ENCODE measurements at places on chromosomes 13 and 19.

DNA sequence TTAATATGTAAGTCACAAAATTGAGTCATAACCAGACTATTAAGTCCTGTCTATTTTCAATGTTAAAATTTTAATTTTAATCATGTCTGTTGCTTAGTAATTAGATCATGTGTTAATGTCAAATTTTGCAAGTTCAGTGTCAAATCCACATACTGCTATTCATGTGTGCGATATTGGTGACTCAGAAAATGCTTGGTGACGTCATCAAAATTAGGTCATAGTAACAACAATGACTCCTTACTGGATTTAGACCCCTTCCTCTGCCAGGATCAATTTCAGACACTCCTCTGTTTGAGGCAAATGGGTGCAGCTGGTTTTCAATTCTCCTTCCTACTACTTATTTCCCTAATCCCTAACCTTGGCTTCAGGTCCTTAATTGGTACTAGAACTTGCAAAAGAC lies 1394.3 kb upstream of the SLC10A2 start:
- no peak for DNase-seq

GRCh38 chr19:51121257-51121656 lies 3.4 kb upstream of the SIGLEC9 start:
- no peak for DNase-seq

- peak; percentile 16 for DNase-seq
Measured at GRCh38 chr13:45575830-45576180, 39.7 kb downstream of the ERICH6B start.

DNA sequence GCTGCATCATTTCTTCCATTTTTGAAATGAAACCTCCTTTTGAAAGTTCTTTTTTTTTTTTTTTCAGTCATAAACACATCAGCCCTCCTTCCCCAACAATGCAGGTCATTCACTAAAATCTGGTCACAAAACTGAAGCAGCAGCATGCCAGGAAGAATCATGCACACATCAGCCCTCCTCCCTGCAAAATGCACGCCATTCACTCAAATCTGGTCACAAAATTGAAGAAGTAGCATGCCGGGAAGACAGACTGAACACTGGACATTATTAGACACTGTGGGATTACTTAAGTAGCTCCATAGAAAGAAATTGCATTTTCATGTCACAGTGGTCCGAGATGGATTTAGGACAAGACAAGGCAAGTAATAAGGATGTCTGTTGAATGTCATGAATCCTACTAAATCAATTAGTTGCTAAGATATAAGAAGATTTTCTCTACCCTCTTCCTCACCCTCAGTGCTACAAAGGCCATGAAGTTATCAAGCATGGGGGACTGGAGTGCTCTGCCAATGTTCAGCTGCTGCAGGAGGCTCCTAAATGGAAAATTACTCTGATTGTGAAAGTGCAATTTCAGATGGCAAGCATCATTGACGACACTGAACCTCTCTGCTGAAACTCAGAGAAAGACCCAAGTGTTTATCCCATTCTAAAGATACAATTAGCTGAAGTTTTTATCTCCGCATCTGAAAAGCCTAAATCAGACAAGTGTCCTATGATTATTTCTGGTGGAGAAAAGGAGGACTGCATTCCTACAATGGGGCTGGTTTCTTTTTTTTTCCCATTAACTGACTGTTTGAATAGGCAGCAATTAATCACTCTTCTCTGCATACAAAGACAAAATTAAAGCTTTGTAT lies 913.2 kb downstream of the DIAPH3 start:
- no peak for DNase-seq

GRCh38 chr19:13055213-13056051 lies 47.2 kb downstream of the LYL1 start:
- DNase-seq, result no peak

- DNase-seq, result no peak
Measured at GRCh38 chr13:113442354-113442984, 10.8 kb downstream of the ADPRHL1 start.

GRCh38 chr19:50932018-50932689 lies 20.7 kb downstream of the KLK5 start:
- DNase-seq, result no peak

DNA sequence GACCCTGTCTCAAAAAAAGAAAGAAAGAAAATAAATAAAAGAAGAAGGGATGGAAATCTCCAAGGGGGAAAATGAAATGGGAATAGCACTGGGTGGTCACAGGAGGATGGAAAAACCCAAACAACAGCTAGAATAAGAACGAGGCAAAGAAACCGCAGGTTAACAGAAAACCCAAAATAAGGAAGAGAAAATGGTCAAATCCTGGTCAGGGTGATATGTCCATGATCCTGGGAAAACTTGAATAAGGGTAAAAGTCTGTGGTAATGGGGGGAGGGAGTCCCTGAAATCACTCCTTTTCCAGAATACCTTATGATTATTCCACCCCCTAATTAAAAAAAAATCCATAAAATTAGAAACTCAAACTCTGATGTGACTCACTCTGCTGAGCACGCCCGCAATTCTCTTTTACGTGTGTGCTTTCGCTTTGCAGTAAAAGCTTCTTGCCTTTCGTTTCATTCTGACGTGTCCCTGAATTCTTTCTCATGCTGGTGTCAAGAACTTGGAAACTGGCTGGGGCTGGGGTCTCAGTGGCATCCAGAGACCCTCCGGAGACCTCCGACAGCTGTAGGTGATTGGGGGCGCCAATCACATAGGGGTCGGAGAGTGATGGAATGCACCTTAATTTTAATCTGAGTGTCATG lies 4.3 kb upstream of the NAXD start:
- no peak for DNase-seq

- no peak for DNase-seq
Measured at GRCh38 chr13:93561576-93562225, 335.1 kb downstream of the GPC6 start.

DNA sequence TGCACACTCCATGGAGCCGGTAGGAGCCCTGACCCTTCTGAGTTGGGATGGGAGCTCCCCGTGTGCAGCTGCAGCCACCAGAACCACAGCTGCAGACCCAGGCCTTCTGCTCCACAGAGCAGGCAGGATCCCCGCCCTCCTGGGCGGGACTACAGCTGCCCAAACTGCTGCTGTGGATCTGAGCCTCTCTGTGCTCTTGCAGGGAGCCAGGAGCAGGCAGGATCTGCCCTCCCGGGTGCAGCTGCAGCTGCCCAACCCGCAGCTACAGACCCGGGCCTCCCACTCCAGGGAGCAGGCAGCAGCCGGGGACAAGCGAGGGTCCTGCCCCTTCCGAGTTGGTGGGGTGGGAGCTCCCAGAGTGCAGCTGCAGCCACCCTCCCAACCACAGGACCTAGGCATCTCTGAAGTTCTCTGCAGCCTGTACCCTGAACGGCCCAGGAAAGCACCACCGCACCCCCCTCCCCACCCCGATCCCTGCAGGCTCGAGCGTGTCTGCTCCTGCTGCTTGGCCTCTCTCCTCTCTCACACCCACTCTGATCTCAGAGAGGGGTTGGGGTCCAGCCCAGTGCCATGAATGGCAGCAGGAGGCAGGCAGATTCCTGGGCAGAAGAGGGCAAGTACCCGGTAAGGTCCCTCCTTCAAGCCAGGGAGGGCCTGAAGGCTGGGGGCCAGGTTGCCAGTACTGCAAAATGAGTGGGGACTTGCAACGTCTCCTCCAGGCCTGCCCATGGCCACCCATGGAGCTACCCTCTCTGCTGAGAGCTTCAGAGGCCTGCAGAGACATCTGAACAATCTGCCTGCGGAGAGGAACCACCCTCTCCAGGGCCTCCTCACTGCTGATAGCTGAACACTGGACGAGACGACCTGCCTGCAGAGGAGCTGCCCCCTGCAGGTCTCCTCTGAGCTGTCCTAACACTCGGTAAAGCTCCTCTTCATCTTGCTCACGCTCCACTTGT lies 16.4 kb upstream of the EMP3 start:
- DNase-seq, result no peak

DNA sequence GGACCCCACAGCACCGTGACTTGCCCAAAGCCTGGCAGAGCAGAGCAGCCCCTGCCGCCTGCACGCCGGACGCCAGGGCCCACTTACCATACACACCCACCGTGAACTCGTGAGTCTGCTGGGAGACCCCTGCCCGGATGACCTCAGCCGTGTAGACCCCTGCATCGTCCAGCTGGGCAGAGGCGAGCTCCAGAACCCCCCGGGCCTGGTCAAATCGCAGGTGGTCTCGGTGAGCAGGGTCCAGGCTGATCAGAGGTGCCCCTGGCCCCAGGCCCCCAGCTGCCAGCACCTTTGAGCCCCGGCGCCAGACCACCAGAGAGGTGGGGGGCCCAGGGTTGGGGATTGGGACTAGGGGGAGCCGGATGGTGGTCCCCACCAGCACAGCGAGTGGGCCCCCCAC lies 873 bp downstream of the VSIG10L start:
- DNase-seq, result no peak

DNA sequence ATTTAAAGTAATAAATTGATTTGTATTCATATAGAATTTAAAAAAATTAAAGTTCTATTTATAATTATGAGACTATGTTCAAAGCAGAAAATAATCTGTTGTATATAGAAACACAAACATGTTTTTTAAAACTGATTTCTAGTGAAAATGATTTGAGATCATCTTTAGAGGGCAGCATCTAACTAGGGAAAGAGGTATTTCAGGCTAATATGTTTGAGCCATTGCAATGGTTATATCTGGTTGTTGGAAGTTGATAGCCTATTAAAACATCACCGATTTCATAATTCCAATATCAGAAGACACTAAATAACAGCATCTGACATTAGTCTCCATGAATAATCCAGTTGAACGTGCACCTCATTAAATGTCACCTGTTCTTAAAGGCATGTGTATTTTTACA lies 79.8 kb upstream of the SLITRK6 start:
- DNase-seq, result no peak

DNA sequence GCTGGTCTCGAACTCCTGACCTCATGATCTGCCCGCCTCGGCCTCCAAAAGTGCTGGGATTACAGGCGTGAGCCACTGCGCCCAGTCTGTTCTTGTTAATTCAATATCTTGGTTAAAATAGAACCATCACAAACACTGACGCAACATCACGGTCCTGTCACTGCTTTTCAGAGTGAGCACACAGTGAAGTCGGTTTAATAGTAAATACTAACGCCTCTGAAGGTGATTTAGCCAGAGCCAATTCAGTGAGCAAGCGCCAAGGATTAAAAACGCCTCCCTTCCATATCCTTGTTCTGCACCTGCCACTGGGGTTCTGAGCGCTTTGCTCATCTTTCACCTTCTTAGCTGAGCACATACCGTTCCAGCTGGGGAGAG lies 30.3 kb downstream of the LAMP1 start:
- no peak for DNase-seq

GRCh38 chr13:113089693-113090414 lies 15.7 kb upstream of the F7 start:
- DNase-seq, result no peak

DNA sequence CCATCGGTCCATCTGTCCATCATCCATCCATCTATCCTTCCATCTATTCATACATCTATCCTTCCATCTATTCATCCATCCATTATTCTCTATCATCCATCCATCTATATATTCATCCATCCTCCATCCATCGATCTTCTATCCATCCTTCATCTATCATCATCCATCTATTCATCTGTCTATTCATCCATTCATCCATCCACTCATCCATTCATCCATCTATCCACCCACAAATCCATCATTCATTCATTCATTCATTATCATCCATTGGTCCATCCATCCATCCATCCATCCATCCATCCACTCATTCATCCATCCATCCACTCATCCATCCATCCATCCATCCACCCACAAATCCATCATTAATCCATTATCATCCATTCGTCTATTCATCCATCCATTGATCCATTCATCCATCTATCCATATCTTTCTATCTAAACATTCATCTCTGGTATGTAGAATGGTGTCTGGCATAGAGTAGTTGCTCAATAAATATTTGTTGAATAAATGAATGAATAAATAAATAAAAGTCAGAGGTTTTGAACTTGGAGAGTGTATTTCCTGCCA lies 36.6 kb downstream of the ZNF536 start:
- DNase-seq, result no peak

DNA sequence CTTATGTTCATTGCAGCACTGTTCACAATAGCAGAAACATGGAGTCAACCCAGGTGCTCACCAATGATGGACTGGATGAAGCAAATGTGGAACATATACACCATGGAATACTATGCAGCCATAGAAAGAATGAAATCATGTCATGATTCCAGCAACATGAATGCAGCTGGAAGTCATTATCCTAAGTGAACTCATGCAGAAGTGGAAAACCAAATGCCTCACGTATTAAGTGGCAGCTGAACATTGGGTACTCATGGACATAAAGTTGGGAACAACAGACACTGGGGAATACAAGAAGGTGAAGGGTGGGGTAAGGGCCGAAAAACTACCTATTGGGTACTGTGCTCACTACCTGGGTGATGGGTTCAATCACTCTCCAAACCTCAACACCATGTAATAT lies 915.9 kb downstream of the UQCRFS1 start:
- DNase-seq, result no peak

- DNase-seq, result no peak
Measured at GRCh38 chr13:26411206-26411605, 146.3 kb upstream of the WASF3 start.

GRCh38 chr19:19835560-19836038 lies 14.0 kb upstream of the ZNF506 start:
- DNase-seq, result no peak

DNA sequence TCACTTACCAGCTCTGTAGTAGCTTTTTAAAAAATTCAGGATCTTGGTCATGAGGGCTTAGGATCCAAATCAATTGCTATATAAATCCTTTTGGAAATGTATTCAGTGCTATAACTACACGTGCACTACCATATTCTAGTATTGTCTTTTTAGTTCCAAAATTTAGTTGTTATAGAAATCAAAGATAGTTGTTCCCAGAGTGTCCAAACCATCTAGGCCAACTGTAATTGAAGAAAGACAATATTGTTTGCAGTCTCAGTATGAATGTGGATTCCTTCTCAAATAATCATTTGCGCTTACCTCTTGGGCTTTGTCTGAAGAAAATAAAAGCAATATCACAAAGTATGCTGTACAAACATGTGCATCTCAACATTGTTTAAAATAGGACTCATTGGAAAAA lies 184.1 kb upstream of the EDNRB start:
- DNase-seq, result no peak

GRCh38 chr19:28607066-28607583 lies 605.8 kb downstream of the UQCRFS1 start:
- DNase-seq, result no peak

Data from NCI-H345 (cell line).